ENCODE measurements at places on chromosomes 2 and 18.

- DNase-seq: no peak
These were observed 629.7 kb downstream of the IRS1 start for GRCh38 chr2:226169751-226170581.

DNA sequence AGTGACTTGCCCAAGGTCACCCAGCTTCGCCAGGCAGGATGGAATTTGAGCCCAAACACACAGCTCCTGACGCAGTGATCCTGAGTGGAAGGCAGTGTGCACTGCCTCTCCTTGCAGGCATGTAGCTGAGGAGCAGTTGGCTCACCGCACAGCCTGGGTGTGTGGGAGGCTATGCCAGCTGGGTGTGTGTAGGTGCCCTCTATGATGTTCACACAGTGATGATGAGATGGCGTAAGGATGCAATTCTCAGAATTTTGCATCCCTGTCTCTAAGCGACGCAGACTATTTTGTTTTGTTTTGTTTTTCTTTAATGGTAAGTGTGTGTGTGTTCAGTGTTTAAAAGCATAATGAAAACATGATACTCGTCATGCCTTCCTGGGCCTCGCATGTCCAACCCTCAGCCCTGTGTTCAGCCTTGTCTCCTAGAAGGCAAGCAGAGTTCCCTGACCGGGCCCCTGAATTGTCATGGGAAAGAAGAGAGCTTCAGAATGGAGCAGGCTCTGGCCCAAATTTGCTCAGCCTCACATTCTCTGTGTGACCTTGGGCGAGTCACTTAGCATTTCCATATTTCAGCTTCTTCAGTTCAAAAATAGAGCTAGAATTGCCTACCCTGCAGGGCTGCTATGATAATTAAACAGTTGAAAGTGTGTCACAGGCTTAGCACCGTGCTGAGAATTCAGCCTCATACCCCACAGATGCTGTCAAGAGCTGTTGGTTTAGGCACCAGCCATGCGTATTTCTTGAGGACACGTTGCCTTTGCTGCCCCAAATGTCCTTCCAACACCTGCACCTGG lies 603.6 kb upstream of the RAB6C start:
- no peak for DNase-seq

- DNase-seq: no peak
These were observed 482.3 kb downstream of the TNS1 start for GRCh38 chr2:217520356-217521010.

DNA sequence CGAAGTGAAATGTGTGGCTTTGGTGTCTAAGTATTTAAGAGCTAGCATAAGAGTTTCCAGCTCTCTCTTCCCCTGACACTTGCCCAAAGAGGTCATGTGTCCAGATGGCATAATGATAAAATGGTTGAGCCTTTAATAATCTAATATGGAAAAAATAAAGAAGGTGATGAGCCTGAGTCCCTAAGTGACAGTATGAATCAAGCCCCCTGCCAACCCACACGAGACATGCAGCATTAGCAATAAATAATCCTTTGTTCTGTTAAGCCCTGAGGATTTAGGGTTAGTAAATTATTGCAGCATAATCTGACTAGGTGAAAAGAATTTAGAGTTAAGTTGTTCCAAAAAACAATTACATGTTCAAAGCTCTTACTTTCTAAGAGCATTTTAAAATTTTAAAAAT lies 217.2 kb upstream of the CCDC150 start:
- DNase-seq: no peak

- no peak for DNase-seq
These were observed 85.0 kb downstream of the IKZF2 start for GRCh38 chr2:213066443-213066743.
